ENCODE measurements at places on chromosomes 5 and 9. TPM values are rescaled to one million over a fixed set of nuclear protein-coding genes. Genes with fewer than 3 reads are reported as not detected.

GRCh38 chr5:74673011-74673790 is 11.8 kb upstream of the HEXB start:
- DNase-seq: peak; percentile 28

DNA sequence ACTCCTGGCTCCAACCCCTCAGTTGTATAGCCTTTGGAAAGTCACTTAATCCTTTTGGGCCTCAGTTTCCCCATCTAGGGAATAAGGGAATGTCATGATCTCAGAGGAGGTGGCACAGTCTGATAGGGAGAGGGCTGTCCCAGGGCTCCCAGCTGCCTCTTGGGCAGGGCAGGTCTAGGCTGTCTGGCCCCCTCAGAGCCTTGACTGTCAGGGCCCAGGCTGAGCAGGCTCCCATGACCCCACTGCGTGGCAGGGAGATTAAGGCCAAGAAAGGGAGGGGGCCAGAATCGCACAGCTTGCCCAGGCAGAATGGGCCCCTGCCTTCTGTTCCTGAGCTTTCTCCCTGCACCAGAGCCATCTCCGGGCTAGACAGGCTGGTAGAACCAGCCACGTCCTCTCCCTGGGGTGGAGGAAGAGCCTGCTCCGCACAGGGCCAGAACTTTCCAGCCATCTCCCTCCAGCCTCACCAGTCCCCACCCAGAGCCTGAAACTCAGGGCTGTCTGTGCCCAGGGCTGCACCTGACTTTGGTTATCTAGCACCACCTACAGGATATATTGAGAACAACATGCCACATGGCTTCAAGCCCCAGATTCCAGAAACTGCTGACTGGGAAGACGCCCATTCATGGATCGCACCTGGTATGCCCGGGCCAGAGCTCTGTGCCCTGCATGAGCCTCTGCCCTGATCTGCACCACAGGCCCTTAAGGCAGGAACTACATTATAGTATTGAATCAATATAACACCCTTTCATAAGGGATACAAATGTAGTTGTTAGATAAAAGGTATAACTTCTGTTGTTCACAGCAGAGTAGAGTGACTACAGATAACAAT is 32.1 kb downstream of the NAIF1 start:
- DNase-seq: peak; percentile 90

- DNase-seq: no peak
These were observed 524.5 kb downstream of the TMEM38B start for GRCh38 chr9:106218854-106219253.

DNA sequence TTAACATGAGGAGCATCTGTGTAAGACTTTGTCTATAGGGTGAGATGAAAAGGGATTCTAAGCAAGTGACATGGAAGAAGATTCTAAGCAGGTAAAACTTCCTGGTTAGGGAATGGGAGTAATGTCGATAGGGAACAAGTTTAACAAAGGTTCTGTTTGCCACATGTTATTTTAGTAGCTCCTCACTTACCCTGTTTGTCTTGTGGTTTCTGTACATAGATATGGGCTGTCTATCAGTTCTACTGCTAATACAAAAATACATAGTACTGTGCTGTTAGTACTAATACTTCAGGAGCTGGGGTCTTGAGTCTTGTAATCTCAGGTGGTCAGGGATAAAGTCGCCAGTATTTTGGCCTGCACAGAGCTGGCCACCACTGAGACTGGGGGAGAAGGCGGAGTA is 32.9 kb downstream of the RAB24 start:
- DNase-seq: no peak

Gene IL13
- not detected for total RNA-seq

DNA sequence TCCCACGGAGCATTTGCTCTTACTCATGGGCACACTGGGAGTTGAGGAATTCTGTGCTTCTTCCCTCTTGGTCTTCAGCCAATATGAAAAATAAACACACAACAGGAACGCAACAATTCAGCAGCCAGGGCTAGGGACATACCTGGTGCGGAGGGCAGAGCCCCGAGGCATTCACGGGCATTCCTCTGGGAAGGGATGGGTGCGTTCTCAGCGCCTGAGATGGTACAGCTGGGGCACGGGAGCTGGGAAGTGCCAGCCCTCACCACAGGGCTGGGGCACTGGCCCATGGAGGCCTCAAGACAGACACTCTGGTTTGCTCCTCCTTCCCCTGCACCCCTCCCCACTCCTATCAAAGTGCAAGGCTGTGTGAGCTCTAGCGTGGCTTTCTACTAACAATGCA is 2.1 kb downstream of the SLC6A3 start:
- no peak for DNase-seq

- no peak for DNase-seq
These were observed 349.2 kb upstream of the MEF2C start for GRCh38 chr5:89232139-89232603.

- DNase-seq: no peak
These were observed 184.5 kb downstream of the PDZD2 start for GRCh38 chr5:31823472-31823871.

Gene SPINK7
- total RNA-seq: not detected

DNA sequence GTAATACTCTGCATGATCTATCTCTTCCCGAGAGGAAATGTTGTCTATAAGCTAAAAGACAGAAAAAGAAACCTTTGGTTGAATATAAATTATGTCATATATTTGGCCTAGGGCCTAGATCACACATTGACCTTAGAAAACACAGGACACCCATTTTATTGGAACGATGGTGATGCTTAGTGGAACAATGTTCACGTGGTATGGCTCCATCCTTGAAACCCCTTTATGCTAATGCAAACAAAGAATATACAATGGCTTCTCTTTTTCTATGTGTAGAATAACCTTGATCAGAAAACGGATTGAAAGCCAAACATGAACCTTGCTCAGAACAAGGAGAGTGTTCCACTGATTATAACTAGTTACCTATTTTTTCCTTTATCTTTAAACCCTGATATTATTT is 24.5 kb downstream of the MRPS27 start:
- DNase-seq: no peak

DNA sequence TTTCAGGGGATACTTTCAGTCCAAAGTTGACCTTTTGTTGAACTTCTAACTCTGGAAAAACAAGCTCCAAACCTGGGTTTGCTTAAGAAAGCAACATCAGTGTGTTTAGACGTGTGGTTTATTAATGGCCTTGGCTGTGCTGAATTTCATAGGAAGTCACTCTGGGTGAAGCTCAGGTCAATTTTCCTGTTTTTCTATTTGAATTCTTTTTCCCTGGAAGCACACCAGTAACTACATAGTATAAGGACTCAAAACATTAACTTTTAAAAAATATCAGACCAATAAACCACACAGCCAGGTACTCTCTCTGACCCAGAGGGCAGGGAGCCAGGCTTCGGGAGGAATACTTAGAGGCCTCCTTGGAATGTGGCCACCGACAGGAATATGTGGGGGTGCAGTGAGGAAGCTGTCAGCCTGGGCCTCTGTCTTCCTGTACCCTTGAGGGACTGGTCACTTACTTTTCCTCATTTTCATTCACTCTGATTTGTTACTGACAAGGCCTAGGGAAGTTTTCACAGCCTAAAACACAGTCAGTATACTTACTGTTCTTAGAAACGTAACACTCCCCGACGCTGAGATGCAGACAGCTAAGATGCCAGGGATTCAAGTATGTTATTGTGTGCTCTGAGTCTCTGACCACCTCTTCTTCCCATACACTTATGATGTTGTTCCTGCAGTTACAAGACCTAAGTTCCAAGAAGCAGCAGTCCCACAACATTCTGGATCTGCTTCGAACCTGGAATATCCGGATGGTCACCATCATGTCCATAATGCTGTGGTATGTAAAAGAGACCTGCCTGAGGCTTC is 18.9 kb downstream of the SLC22A5 start:
- DNase-seq: no peak
